ENCODE measurements at places on chromosomes 1 and 21. TPM values are rescaled to one million over a fixed set of nuclear protein-coding genes. Genes with fewer than 3 reads are reported as not detected.

DNA sequence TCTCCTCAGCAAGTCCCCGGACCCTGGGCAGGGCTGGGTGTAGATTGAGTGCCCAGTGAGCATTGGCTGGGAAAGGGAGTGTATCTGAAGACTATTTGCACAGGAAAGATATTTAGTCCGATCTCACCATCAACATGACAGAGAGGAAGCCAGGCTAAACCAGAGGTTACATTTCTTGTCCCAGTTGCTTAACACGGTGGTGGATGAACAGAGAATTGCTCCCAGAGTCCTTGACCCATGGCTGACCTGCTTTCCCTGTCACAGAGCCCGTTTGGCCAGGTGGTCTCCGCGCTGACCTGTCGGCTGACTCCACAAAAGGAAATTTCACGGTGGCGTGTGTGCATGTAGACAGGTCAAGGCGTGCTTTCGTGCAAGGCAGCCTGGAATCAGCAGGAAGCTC lies 83.5 kb downstream of the BEND5 start:
- no peak for DNase-seq

DNA sequence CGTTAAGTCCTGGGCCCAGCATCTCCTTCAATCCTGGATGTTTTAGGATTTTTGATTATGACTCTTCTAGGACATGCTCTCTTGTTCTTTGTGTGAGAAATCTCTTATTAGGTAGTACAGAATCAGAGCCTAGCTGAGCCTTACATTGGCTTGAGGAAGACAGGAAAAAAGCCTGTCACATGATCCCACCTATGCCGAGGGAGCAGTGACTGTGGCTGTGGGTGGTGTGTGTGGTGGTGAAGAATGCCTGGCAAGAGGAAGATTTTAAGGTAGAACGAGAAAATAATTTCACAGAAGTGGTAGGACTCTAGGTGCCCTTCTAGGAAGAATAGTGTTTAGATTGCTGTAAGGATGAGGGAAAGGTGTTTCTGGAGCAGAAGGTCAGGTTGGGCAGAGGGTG lies 449.5 kb upstream of the PROX1 start:
- no peak for DNase-seq

TMEM81 gene
- polyA plus RNA-seq = 4.0 TPM

FAM229A gene
- 7.2 TPM for polyA plus RNA-seq

MTARC2 gene
- 83.4 TPM for polyA plus RNA-seq

- DNase-seq = no peak
These were observed 21.5 kb downstream of the DHCR24 start for GRCh38 chr1:54865238-54866073.

S100A3 gene
- polyA plus RNA-seq = not detected

CCDC185 gene
- polyA plus RNA-seq = 0.09 TPM

Data from right lung (tissue), 10 donors.